Right lung (tissue), 10 donors: ENCODE measurements at places on chromosomes 11 and 22. TPM values are rescaled to one million over a fixed set of nuclear protein-coding genes. Genes with fewer than 3 reads are reported as not detected.

- DNase-seq: no peak
These were observed 36.2 kb downstream of the C22orf42 start for GRCh38 chr22:32122899-32123298.

RAB3IL1 gene
- 7.4 TPM for polyA plus RNA-seq

KDM4E gene
- 0.15 TPM for polyA plus RNA-seq

- no peak for DNase-seq
These were observed 41.6 kb downstream of the MRTFA start for GRCh38 chr22:40594924-40595323.

OR5P2 gene
- 0.18 TPM for polyA plus RNA-seq

CSNK2A3 gene
- 1.9 TPM for polyA plus RNA-seq

DNA sequence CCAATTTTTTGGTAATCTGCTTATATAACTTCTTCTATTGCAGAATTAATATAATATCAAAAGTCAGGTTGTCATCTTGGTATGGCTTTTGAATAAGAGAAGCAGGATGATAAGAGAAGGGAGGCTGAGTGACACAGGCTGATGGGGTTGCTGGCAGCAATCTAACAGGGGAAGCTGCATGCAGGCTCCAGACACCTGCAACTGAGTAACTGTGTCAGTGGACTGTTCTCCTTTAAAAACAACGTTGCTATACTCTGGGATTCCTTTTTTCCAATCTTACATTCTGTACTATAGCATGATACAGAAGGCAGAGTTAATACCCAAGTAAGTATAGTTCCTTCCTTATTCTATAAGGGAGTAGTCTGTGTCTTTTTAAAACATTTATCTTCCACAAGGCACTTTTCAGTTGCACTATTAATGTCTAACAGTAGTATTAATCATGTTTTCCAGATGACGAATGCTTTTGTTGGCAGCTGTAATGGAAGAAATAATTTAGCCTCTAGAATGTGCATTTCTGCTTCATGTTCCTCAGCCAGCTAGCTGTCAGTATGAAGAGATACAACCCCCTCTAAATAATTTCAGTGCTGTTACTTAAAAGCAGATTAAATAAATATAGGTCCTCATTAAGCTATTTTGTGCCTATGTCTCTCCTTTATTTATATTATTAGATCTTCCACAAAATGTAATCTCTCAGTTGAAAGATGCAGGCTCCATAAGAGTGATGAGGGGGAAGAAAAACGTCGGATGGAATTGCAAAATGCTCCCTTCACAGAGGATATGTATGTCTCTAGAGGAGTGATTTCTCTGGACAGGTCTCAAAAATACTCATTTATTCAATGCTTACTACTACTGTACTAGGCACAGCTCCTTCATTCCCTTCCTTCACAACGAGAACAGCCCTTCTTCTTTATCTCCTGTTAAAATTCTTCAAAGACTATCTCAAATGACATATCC is 50.8 kb downstream of the ATG16L2 start:
- DNase-seq: no peak

CD3D gene
- 1.0 TPM for polyA plus RNA-seq

F2 gene
- polyA plus RNA-seq: 0.09 TPM

ZP1 gene
- not detected for polyA plus RNA-seq

DNA sequence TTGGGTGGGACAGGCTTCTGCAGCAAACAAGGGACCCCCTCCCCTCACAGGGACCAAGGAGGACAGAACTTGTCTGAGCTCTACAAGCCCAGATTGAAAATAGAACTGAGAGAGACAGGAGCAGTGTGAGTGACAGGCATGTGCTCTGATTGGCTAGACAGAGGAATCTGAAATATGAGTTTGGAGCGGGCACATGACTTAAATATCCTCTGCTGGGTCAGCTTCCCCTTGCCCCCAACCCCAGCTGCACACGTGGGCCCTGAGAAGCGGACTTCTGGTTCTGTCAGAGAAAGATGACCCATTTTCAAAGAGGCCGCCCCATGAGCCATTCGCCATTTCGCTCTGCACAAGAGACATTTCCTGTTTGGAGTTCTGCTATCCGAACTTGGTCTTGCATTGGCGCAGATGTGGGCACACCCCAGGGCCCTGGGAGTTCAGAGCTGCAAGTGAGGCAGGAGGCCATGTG is 5.3 kb downstream of the TUBA8 start:
- DNase-seq: no peak

SLC37A2 gene
- polyA plus RNA-seq: 3.1 TPM

DNA sequence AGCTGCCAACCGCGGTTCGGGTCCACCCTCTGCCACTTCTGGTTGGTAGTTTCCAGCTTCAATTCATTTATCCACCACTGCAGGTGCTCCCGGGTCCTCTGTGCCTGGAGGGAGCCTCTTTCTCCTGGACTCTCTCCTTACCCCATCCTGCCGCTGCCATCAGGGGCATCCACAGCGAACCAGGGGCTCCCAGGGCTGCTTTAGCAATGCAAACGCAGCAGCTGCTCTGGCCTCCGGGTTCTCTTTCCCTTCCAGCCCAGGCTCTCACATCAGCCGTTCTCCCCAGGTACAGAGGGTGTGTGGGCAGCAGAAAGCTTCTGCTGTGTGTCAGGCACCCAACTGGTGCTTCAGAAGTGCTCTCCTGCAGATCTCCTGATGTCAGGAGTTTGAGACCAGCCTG is 27.9 kb downstream of the NFAM1 start:
- DNase-seq: no peak

DNA sequence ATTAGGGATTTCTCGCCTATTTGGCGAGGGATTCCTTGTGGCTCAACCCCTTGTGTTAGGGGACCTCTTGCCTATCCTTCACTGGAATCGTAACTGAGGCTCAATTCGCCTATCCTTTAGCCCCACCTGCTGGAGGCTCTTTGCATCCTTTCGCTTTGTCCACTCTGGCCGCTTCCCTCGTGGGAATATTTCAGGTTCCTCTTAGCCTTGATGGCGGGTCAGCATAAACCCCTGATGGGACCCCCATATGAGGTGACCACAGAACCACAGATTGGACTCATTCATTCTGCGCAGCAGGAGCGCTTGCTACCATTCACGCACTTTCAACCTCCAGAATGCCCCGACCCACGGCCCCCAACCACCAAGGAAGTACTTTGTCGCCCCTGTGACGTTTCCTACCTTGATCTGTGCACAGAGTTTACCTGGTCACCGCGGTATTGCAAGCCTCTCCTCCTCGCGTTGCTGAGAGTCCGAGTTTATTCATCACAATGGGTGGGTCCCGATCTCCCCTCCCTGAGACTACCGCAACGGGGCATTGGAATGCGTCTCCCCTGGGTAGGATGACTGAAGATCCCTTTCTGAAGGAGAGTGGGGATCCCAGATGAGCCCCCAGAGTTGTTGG is at the start of gene OR52N2:
Gene OR52N2, plus strand, starts transcription at position 425 of the 622 bp plus-strand sequence. CDS start 11,412 bp downstream, outside the sequence.
- DNase-seq: peak; percentile 52

- DNase-seq: no peak
These were observed 11.8 kb downstream of the OR2AT4 start for GRCh38 chr11:75084883-75085282.

KCNE3 gene
- 8.0 TPM for polyA plus RNA-seq

DNA sequence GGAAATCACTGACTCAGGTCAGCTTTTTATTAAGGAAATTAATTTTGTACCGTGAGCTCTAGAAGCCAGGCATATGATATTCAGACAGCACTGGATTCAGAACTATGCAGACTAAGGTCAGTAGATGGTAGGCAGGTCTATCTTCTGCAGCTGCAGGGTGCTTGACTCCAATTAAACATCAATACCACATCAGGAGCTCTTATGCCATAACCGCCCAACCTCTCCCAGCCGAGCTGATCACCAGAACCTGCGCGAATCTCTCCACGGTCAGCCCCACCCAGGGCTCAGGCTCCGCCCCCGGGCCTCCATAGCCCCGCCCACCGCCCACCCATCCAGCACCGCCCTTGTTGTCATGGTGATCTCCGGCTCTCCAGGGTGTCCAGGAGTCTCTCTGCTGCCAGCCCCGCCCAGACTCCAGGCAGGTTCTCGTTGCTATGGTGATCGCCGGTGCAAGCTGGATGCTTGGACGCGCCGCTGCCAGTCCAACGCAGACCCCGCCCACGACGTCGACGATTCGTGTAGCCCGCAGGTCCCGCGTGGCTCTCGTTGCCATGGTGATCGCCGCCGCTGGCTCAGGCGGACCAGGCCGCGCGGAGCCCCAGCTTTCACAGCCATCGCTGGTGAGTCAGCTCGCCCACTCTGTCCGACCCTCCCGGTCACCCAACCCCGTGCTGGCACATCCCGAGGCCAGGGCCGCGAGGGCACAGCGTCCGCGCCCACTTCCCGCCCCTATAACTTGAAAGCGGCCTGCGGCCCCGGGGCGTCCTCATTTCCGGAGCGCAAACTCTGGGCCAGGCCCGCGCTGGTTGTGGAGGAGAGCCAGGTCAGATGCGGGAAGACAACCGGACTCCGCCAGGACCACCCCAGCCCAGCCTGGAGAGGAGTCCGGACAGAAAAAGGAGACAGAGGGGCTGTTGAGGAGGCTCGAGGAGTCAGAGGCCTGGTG is at the start of gene RAB36:
Gene RAB36, plus strand, starts transcription at position 546 of the 946 bp plus-strand sequence. CDS start 1,140 bp downstream, outside the sequence.
- peak; percentile 93 for DNase-seq

DNA sequence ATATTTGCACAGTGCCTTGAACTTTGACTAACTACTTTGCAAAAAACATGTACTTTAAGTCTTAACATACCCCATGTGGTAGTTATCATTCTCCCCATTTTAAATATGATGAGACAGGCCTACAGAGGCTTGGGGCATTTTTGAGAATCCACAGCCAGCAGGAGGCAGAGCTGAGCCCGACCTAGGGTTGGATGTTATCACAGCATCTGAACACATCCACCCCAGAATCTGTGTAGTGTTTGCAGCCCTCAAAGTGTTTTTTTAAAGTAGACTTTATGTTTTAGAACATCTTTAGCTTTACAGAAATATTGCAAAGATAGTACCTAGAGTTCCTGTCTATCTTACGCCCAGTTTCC is 17.6 kb downstream of the OTOG start:
- DNase-seq: no peak

GRCh38 chr11:59283311-59283710 is 70.6 kb upstream of the MPEG1 start:
- DNase-seq: no peak

- no peak for DNase-seq
These were observed 86.1 kb downstream of the RAB38 start for GRCh38 chr11:88089134-88089533.

CCDC73 gene
- 0.16 TPM for polyA plus RNA-seq

DNA sequence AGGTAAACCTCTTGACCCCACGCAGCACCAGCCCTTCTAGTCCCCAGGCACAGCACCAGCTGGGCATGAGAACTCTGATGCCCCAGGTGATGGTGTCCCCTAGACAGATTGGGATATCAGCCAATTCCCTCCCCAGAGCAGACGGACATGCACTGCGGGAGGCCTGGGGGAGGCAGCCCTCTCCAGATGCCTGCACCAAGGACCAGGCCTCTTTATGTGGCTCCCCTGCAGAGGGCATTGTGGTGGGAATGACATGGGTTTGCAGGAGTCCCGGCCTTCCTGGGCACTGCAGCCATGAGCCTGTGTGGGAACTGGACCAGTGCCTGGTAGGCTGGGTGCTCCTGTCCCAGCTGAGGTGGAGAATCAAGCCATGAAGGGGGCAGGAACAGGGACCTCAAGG is 25.9 kb downstream of the PPM1F start:
- DNase-seq: no peak
